Progenitor cell of endocrine pancreas (in vitro differentiated cells): ENCODE measurements at places on chromosomes 6 and 20.

DNA sequence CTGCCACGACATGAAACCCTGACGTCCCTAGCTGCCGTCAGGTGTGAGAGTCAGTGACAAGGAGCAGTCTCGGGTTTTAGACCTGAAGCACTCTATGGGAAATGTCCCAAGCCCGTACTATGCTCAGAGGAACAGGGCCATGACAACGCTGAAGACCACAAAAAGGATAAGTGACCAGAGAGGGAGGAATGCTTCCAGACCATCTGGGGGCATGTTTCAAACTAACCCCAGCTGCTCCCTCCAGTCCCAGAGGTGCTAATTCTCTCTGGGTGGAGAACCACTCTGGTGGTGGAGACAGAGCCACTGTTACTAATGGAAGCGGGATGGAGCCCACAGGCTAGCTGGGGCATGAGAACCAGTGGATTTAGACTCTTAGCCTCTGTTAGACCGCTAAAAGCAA lies 8.7 kb downstream of the AURKA start:
- DNase-seq, result no peak

DNA sequence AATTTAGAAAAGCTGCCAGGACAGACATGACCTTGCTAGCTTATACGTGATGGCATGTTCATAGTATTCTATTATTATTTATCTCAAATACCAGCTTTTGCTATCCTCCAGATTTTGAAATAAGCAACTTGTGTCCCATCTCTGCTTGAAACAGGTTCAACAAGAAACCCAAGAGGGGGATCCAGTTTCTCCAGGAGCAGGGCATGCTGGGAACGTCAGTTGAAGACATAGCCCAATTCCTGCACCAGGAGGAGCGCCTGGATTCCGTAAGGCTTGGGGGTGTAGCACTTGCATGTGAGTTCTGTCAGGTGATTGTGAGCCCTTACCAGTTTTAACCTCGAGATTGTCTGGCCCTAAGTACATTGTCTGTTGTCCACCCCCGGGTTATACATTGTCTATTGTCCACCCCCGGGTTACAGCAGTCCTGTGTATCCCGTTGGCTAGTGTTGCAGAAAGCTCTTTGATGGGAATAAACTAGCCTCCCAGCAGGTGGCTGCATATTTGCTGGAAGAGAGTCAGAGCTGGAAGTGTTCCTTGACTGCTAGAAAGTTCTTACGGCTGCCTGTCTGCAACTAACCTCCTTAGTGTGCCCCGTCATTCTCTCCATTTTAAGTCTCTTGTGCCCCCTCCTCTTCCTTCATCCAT lies 61.4 kb upstream of the CSE1L start:
- DNase-seq, result no peak

- DNase-seq, result no peak
Observed at GRCh38 chr6:168968228-168968627, 285.4 kb downstream of the THBS2 start.

- peak; percentile 26 for DNase-seq
Observed at GRCh38 chr6:42260972-42261371, 43.3 kb upstream of the MRPS10 start.

GRCh38 chr6:114068116-114068515 lies 97.2 kb upstream of the HDAC2 start:
- DNase-seq, result no peak

DNA sequence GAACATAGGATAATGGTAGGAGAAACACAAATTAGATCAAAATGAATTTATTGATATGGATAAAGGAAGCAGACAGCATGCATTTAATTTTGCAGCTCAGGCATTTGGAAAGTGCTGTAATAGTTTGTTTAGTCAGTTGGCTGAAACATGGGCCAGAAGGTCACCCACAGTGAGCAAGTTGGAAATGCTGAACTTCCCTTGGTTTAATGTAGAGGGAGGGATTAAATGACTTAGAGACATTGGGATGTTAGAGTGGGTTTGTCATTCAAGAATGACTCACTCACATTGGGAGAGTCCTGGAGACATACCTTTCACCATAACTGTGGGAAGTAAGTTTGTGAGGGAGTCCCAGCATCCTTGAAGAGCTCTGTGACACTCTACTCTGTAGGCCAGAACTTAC lies 231.5 kb upstream of the PLCB4 start:
- DNase-seq, result no peak

- DNase-seq, result no peak
Observed at GRCh38 chr20:57679113-57679512, 30.7 kb downstream of the PMEPA1 start.

DNA sequence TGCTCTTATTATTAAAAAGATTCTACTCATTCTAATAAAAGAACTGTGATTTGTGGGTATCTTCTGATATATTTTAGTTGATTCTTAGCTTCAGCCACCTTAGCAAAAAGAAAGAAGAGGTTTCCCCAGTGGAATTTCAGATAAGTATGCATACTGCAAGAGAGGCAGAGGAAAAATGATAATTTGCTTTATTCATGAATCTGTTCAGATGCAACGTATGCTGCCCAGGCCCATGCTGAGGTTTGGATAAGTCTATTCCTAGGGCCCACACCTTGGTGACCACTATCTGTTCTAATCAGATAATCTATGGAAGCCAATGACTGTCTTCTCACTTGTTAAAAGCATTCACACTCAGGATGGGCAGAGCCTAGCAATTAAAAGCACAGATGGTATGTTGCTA lies 194.0 kb downstream of the HIVEP2 start:
- DNase-seq, result no peak

GRCh38 chr20:31859266-31859997 lies 10.9 kb downstream of the DUSP15 start:
- DNase-seq, result no peak

- no peak for DNase-seq
Observed at GRCh38 chr20:40728470-40728869, 39.4 kb upstream of the MAFB start.

- no peak for DNase-seq
Observed at GRCh38 chr20:58708246-58708931, 15.8 kb downstream of the NPEPL1 start.
